ENCODE measurements at places on chromosomes 7 and 10.

DNA sequence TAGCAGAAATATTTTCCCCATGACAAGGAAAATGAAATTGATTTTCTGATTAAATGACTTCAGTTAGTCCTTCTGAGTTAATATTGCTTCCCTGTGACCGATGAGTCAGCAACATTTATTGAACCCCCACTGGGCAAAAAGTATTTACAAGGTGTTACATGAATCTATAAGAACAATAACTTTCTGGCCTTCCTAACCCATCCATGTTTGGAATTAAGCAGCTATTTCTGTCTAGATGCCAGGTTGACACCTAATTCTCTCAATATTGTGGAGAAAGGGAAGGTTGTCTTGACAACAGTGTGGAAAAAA lies 112.9 kb upstream of the JAZF1 start:
- no peak for DNase-seq

DNA sequence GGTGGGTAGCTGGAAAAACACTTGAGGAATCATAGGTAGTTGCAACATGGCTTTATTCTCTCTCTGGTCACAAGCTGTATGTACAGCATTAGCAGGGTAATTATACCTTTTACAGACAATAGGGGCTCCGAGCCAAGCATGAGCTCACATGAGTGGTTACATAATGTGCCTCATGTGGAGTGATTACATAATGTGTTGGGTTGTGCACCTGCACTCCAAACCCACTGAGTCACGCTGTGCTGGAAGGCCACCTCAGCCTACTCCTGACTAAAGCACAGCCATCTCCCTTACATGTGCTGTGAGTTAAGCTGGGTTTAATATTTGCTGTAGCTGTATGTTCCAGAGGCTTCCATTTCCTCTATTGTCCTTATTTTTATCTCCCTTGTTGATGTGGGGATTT lies 348.7 kb upstream of the SEMA3C start:
- DNase-seq = no peak

- DNase-seq = peak; percentile 62
Measured at GRCh38 chr7:155190688-155191087, 107.0 kb upstream of the INSIG1 start.

DNA sequence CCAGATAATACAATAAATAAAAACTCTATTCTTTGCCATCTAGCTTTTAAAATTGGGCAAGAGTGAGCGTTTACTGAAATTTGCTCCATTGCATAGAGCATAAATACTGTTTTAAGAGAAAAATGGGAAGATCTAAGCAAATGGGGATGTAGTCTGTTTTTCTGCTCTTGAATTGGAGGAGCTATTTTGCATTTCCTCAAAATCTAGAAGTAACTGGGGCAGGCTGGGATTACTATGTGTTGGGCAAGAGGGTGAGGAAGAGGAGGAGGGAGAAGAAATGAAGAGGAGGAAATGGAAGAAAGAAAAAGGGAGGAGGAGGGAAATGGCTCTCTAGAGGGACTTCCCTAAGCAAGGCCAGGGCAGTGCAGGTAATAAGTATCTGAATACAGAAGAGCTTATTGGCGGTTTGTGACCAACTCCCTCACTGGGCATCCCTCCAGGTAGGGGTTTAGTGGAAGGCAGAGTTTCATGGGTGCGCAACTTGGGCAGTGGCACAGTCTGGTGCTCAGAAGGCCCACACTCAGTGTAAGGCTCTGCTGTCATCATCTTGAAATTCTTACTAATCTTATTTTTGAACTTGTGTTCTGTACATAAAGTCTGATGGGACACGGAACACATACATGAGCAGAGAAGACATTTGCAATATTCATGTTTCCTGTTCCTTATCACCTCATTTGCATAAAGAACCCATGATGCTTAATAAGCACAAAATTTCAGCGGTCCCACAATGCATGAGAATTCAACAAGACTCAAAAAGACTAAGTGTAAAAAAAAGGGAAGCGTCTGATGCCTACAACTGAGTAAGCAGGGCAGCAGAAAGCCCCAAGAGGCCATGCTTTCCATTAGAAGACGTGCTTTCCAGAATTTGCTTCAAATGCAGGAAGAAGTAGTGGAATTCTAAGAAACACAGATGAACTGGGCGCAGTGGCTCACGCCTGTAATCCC lies 116.9 kb downstream of the EVX1 start:
- no peak for DNase-seq

DNA sequence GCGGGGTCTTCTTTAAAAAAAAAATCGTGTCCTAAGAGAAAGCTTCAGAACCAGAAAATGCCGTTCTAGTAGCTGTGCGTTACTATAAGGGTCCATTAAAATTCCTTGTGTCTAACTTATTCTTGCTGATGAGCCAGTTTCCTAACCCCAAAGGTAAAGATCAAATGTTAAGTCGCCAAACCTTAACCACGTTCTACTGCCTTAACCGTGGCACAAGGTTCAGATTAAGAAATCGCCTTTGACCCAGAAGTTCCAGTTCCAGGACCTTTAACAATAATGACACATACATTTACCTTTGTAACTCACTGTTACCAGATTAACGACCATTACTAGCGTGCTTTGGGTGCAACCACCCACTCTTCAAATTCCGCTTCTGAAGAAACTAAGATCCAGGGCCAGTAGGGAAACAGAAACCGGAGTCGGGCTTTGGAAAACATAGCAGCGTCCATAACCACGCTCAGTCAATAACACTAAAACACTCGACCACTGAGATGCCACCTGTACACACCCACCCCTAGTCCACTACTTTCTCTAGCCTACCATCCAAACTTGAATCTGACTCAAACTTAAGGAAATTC lies 620 bp downstream of the BET1 start:
- DNase-seq = peak; percentile 48

All from ACHN (cell line).